Muscle of back (tissue), 13 donors: ENCODE measurements at places on chromosomes 3 and 15. TPM values are rescaled to one million over a fixed set of nuclear protein-coding genes. Genes with fewer than 3 reads are reported as not detected.

GRCh38 chr3:74059301-74059922, 434.7 kb upstream of the PDZRN3 start:
- no peak for DNase-seq

- no peak for DNase-seq
Observed at GRCh38 chr3:119676020-119676419, 1.2 kb downstream of the COX17 start.

DNA sequence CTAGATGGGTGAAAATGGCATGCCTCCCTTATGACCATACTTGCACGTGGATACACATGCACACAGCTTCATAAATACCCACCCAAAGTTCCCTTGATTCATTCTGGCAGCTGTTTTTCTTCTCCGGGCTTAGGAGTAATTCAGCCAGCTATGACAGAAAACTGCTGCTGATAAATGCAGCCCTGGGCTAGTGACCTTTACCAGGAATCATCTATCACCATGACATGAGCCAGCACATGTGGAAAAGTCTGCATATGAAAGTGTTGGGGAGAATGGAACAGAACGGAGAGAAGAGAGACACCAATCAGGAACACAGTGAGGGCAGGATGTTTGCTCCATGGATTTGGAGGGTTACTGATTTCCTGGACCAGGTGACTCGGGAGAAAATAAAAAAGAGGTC, 706.3 kb downstream of the PDCD6IP start:
- DNase-seq, result no peak

TEX55 gene
- not detected for polyA plus RNA-seq

ARHGAP11A gene
- polyA plus RNA-seq, result 13.5 TPM

DNA sequence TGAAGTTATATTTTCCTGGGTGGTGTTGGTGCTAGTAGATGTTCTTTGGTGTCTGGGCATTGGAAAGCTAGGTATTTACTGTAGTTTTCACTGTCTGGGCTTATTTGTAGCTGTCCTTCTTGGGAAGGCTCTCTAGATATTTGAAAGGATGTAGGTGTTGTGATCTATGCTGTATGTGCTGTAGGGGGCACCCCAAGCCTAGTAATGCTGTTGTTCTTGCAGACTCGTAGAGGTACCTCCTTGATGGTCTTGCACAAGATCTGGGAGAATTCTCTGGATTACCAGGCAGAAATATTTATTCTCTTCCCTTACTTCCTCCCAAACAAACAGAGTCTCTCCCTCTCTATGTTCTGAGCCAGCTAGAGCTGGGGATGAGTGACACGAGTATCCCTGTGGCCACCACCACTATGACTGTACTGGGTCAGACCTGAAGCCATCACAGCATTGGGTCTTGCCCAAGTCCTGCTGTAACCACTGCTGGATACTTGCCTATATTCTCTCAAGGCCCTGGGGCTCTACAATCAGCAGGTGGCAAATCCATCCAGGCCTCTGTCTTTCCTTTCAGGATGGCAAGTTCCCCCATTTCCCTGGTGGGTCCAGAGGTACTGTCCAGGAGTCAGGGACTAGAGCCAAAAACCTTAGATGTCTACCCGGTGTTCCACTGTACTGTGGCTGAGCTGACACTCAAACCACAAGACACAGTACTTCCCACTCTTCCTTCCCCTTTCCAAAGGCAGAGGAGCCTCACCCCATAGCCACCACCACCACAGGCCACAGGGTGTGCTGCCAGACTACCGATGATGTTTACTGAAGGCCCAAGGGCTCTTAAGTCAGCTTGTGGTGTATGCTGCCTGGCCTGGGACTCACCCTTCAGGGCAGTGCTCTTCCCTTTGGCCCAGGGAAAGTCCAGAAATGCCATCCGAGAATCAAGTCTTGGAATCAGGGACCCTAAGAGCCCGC, 195.2 kb upstream of the DPPA4 start:
- DNase-seq, result peak; percentile 20

DNA sequence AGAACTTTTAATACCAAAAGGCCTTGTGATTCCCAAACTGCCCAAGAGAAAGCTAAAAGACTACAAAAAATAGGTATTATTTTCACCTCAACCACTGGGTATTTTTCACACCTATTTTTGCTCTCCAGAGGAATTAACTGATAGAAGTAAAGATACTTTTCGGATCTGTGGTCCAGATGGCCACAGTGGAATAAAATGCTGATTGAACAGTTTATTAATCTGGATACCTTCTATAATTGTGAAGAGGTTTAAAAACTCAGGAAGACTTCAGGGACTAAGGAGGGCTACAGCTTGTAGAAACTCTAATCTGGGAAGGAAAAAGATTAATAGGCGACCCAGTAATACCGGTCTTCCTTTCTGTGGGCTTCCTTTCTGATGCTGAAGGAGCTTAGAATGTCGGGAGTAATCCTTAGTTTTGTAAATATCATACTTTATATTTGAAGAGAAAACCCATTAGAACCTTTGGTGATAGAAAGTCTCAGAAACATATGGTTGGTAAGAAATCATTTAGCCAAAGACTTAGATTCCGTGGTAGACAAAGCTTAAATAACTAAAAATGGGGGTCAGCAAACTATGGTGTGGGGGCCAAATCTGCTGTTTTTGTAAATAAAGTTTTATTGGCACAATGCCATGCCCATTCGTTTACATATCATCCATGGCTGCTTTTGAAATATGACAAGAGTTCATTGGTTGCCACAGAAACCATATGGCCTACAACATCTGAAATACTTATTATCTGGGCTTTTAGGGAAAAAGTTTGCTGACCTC, 47.8 kb downstream of the TTC23 start:
- DNase-seq, result no peak

DNA sequence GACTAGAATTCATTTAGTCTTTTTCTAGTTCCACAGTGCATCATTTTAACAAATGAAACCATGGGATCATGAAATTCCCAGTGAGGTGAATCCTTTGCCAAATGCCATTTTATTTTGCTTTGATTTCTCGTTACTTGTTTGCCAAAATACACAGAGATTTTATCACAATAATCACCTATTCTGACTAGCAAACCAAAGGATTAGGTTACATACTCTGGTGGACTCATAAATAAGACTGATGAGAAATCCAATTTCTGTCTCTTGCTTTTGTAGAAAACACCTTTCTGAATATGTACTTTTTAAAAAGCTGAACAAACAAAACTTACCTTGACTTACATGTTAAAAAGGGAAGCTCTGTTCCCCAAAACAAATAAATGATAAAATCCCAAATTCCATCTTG, 12.2 kb downstream of the ERC2 start:
- no peak for DNase-seq

GRCh38 chr15:99427668-99428361, 138.0 kb upstream of the MEF2A start:
- DNase-seq, result no peak

STRA6 gene
- polyA plus RNA-seq, result 1.9 TPM
